ENCODE measurements at places on chromosomes 2 and 18. TPM values are rescaled to one million over a fixed set of nuclear protein-coding genes. Genes with fewer than 3 reads are reported as not detected.

- no peak for DNase-seq
Observed at GRCh38 chr2:224363281-224363680, 38.6 kb downstream of the FAM124B start.

DNA sequence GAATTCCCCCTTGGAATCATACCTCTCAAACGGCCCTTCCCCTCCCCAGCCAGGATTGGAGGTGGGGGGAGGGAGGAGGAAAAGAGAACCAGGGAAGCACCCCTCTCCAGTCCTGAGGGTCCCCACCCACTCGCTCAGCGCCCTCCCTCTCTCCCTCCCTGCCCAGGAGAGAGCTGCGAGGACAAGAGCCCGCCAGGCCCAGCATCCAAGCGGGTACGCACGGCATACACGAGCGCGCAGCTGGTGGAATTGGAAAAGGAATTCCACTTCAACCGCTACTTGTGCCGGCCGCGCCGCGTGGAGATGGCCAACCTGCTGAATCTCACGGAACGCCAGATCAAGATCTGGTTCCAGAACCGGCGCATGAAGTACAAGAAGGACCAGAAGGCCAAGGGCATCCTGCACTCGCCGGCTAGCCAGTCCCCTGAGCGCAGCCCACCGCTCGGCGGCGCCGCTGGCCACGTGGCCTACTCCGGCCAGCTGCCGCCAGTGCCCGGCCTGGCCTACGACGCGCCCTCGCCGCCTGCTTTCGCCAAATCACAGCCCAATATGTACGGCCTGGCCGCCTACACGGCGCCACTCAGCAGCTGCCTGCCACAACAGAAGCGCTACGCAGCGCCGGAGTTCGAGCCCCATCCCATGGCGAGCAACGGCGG is 14.4 kb downstream of the HOXD3 start:
- no peak for DNase-seq

DNA sequence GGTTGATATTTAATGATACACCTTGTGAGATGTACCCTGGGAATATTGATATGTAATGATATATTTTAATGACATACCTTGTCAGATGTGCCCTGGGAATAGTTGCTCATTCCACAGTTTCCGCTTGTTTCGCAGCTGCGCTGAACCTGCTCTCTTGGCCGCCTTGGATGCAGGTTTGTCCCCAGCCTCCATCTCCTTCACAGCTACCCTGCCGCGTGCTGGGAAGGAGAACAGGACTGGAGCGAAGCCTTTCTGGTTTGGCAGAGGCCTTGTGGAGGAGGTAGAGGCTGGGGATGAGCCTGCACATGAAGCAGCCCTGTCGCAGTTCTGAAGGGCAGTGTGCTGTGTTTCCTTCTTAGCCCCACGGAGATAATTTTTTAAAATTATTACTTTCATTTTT is 14.6 kb downstream of the ATG4B start:
- no peak for DNase-seq

The SH3RF3 gene
- total RNA-seq: under 0.01 TPM

The ASXL3 gene
- 0.05 TPM for total RNA-seq

DNA sequence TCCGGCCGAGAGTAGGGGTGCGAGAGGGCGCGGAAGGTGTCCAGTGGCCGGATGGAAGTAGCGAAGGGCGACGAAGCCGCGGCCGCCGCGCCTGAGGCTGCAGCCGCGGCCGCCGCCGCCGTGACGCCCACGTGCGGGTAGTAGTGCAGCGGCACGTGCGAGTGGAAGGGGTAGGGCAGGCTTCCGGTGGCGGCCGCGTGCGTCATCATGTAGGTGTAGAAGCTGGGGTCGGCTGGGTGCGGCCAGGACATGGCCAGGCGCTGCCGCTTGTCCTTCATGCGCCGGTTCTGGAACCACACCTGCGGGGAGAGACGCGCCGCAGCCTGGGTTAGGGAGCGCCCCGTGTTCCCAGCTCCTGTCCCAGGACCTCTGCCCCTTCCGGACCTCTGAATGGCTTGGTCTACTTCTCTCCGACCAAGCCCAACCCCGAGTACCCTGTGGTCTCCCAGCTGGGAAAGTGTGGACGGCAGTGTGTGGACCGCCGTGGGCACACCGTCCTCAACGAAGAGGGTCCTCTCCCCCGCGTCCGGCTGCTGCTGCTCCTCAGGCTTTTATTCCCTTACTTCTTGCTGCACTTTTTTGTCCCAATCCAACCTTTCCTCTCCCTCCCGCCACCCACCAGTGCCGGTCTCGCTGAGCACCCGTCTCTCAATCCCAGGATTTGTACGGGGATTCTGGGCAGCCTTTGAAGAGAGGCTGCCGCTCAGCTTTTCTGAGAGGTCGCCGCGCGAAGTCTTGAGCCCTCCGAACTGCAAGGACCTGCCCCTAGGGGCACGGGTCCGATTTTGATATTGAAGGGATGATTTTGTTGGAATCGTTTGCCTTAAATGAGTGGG is 3.0 kb downstream of the EVX2 start:
- DNase-seq: no peak

- DNase-seq: no peak
Observed at GRCh38 chr2:143162997-143163396, 33.8 kb downstream of the ARHGAP15 start.

- DNase-seq: no peak
Observed at GRCh38 chr18:23137788-23138216, 2.5 kb downstream of the CABLES1 start.

The ALKAL2 gene
- 3.9 TPM for total RNA-seq

GRCh38 chr2:12399240-12399639 is 317.5 kb upstream of the TRIB2 start:
- DNase-seq: no peak

- DNase-seq: no peak
Observed at GRCh38 chr2:5370158-5370557, 322.0 kb upstream of the SOX11 start.

- DNase-seq: no peak
Observed at GRCh38 chr2:183903026-183903425, 695.3 kb upstream of the ZNF804A start.

DNA sequence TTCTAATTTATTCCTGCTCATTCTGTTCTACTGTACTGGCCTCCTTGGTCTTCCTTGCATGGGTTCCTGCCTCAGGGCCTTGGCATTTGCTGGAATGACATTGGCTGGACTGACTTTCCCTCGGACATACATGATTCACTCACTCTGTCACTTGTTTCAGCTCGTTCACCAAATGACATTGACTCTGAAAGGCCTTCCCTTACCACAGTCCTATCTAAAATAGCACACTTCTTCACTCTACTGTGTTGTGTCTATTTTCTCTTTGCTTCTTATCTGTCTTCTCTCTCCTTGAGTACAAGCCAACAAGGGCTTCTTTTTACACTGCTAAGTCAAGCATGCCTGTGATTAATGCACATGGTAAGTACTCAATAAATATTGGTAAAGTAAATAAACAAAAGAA is 65.6 kb downstream of the SCG2 start:
- DNase-seq: no peak

GRCh38 chr2:79619442-79619841 is 106.6 kb downstream of the CTNNA2 start:
- DNase-seq: no peak

The SCYGR4 gene
- not detected for total RNA-seq

DNA sequence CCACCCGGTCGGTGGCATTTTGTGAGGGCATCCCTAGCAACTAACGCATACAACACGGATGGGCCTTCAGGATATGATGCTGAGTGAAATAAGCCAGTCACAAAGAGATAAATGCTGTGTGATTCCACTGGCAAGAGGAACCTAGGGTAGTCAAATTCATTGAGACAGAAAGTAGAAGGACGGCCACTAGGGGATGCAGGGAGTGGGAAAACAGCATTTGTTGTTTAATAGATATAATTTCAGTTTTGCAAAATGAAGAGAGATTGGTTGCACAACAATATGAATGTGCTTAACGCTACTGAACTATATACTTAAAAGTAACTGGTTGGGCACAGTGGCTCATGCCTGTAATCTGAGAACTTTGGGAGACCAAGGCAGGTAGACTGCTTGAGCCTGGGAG is 112.9 kb downstream of the AFF3 start:
- no peak for DNase-seq

GRCh38 chr2:80298954-80299353 is 5.6 kb downstream of the LRRTM1 start:
- DNase-seq: no peak

GRCh38 chr2:168731616-168732015 is 70.8 kb upstream of the NOSTRIN start:
- peak; percentile 48 for DNase-seq

- no peak for DNase-seq
Observed at GRCh38 chr2:207256476-207257207, 90.9 kb upstream of the KLF7 start.

DNA sequence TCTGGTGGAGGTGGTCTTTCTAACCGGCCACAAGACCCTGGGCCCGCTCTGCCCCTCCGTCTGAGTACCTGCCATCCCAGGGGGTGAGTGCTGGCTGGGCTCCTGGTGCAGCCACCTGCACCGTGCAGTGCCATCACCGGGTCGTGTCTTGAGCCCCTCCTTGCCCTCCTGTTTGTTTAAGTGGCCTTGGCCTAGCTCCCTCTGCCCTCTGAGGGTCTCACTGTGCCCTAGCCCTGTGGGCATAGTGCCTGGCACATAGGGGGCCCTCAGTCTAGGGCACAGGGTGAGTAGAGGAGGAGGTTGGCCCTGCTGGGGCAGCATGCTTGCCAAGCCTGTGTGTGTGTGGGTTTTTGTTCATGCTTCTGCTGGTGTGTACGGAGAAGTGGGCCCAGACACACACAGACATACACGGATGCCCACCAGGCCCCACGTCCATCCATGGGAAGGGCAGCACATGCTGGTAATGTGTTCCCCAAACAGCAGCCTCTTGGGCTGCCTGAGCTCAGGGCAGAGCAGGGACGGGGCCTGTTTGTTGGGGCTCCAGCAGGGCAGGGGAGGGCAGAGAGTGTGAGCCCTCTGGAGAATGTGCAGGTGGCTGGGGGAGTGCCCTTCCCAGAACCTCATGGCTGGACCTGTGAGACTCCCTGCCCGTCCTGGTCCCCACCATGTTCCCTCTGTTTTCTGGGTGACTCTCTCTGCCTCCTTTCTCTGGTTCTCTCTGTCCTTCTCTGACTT is 94.6 kb downstream of the GLI2 start:
- DNase-seq: no peak
